ENCODE measurements at places on chromosomes 6 and 20. TPM values are rescaled to one million over a fixed set of nuclear protein-coding genes. Genes with fewer than 3 reads are reported as not detected.

EDN1 gene
- total RNA-seq: 5.3 TPM

BPI gene
- total RNA-seq: not detected

XKR7 gene
- not detected for total RNA-seq

PKIG gene
- 200 TPM for total RNA-seq

GGTLC1 gene
- total RNA-seq: not detected

MYBL2 gene
- 3.7 TPM for total RNA-seq

MYO6 gene
- total RNA-seq: 15.4 TPM

MEI4 gene
- total RNA-seq: under 0.01 TPM

RBBP8NL gene
- not detected for total RNA-seq

ELOVL4 gene
- total RNA-seq: 7.6 TPM

SLC35D3 gene
- not detected for total RNA-seq

WFDC12 gene
- not detected for total RNA-seq

HCK gene
- 0.65 TPM for total RNA-seq

DPPA5 gene
- not detected for total RNA-seq

SLC52A3 gene
- not detected for total RNA-seq

TRIM39 gene
- 11.7 TPM for total RNA-seq

VGLL2 gene
- total RNA-seq: not detected

PPP1R16B gene
- total RNA-seq: not detected

LY6G5C gene
- 0.16 TPM for total RNA-seq

TGM2 gene
- 26.8 TPM for total RNA-seq

NFYA gene
- total RNA-seq: 9.5 TPM

BPIFB2 gene
- total RNA-seq: not detected

TMEM170B gene
- total RNA-seq: 1.5 TPM

CLDN20 gene
- total RNA-seq: not detected

ANKEF1 gene
- 4.2 TPM for total RNA-seq

DIDO1 gene
- total RNA-seq: 59.1 TPM

MBOAT1 gene
- total RNA-seq: 28.7 TPM

EFCAB8 gene
- total RNA-seq: under 0.01 TPM

MACROD2 gene
- total RNA-seq: 9.1 TPM
